NAMALWA (cell line): ENCODE measurements at places on chromosomes 6 and 20.

- no peak for DNase-seq
Observed at GRCh38 chr20:32959351-32960221, 44.6 kb downstream of the SUN5 start.

GRCh38 chr6:147099974-147100373 lies 104.2 kb upstream of the STXBP5 start:
- DNase-seq: no peak

GRCh38 chr6:49463612-49463967 lies 420 bp downstream of the CENPQ start:
- DNase-seq: no peak

DNA sequence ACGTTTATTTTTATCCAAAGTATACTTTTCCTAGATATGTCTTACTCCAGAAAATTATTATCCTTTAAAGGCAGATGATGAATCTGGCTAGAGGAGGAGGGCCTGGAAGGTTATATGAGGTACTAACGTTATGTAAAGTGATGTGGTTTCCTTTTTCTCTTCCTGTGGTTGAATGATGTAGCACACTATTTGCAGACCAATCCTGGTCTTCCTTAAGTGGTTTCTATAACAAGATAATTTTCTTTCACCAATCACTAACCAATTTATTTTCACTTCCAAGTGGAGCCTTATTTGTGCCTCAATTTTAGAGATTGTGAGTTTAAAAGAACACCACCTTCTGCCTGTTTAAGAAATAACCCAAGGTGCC lies 154.6 kb upstream of the SOX4 start:
- peak; percentile 33 for DNase-seq

DNA sequence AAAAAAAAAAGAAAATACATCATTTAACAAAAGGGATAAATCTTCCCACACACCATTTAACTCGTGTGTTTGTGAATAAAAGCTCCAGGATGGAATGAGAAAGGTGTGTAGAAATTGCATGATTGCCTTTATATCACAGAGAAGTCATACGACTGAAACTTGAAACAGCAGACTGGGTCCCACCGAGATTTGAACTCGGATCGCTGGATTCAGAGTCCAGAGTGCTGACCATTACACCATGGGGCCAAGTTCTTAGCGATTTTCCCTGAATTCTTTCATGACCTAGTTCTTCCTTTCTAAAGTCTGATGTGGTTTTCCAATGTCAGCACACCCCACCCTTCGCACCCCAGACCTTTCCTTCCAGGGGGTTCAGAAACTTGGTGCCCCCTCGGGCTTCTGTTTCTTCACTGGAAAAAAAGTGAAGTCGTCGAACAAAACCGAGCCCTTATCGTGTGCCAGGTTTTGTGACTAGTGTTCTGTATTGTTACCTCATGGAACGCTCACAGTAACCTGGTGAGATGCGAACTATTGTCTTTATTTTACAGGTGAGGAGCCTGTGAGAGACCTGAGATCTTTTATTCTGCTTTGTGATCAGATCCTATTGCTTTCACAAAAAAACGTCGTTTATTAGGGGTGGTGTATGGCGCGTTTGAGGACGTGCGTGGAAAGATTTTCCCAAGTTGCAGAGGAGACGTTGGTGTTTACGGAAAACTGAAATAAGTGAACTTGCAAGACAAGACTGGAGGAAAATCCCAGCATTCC lies 120.8 kb downstream of the OR2B2 start:
- DNase-seq: peak; percentile 65

GRCh38 chr6:12149944-12150510 lies 137.9 kb downstream of the HIVEP1 start:
- no peak for DNase-seq
